ENCODE measurements at places on chromosomes 13 and 19.
A peak's percentile ranks its signal among the peaks of the same experiment; 100 is the strongest.

DNA sequence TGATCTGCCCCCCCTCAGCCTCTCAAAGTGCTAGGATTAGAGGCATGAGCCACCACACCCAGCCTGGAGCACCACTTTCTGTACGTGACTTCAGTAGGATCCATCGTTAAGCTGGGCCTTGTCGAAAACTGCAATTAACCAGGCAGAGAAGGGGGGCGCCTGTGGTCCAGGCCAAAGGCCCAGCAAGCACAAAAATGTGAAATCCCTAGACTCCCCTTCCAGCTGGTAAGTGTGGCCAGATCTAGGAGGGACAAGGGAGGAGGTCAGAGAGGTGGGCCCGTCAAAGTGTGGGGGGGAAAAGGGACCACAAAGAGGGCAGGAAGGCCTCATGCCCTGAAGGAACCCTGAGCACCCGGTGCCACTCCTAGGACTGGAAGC lies 13.8 kb downstream of the DDX39A start:
- peaks cover 15% of the 10 kb centered on the region for H3K36me3 ChIP-seq
- DNase-seq, result no peak
- H3K27me3 ChIP-seq, result no peaks in the 10 kb centered on the region
- peak overlapping the region; percentile 93 for H3K27ac ChIP-seq
- peaks cover 39% of the 10 kb centered on the region for H3K4me1 ChIP-seq
- H3K4me3 ChIP-seq, result peak overlapping the region; percentile 64

GRCh38 chr13:27794368-27794691 lies 2.0 kb downstream of the GSX1 start:
- peaks cover 36% of the 10 kb centered on the region for H3K4me1 ChIP-seq
- DNase-seq, result no peak
- H3K27me3 ChIP-seq, result peaks cover 85% of the 10 kb centered on the region
- H3K4me3 ChIP-seq, result peak overlapping the region; percentile 4

DNA sequence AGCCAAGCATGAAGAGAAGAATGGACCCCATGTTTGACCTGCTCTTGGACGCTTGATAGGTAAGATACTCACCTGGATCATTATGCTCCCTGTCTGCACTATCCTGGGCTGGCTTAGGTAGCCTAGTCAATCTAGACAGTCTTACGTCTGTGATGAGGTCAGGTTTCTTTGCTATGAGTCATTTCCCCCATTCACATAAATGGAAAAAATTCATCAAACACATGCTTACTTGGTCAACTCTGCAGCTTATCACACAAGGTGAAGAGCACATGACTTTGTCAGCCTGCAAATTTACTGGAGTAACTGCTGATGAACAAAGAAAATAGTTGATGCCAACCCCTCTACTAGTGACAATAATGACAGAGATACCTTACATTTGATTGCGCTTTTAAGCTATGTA lies 170.0 kb downstream of the NUFIP1 start:
- peaks cover 35% of the 10 kb centered on the region for H3K27me3 ChIP-seq
- no peak for DNase-seq
- H3K4me1 ChIP-seq, result peaks cover 6% of the 10 kb centered on the region
- H3K36me3 ChIP-seq, result peaks cover 2% of the 10 kb centered on the region
- no peak overlapping the region for H3K4me3 ChIP-seq
- no peak overlapping the region for H3K27ac ChIP-seq

GRCh38 chr13:71368336-71368735 lies 498.7 kb downstream of the DACH1 start:
- no peak for DNase-seq
- no peak overlapping the region for H3K27ac ChIP-seq
- H3K36me3 ChIP-seq, result no peaks in the 10 kb centered on the region
- no peaks in the 10 kb centered on the region for H3K4me1 ChIP-seq

GRCh38 chr13:110576736-110577476 lies 15.4 kb upstream of the RAB20 start:
- H3K27me3 ChIP-seq, result peaks cover 68% of the 10 kb centered on the region
- no peaks in the 10 kb centered on the region for H3K36me3 ChIP-seq
- H3K27ac ChIP-seq, result no peak overlapping the region
- no peak for DNase-seq
- no peak overlapping the region for H3K4me3 ChIP-seq
- peaks cover 10% of the 10 kb centered on the region for H3K4me1 ChIP-seq

DNA sequence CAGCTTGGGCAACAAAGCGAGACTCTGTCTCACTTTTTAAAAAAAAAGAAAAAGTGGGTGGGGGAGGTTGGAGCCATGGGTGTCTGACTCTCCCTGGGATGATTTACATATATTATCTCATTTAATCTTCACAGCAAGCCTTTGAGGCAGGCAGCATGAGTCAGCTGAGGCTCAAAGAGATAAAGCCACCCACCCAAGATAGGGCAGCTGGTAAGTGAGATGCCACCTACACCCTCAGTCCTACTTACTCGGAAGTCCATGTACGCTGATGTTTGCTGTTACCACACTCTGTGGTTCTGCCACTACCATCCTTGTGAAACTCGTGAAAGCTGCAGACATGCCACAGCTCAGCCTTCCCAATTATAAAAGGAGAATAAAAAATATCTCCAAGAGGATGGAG lies 142.0 kb upstream of the TSHZ3 start:
- no peaks in the 10 kb centered on the region for H3K36me3 ChIP-seq
- no peak overlapping the region for H3K4me3 ChIP-seq
- no peak for DNase-seq
- H3K27me3 ChIP-seq, result peaks cover 5% of the 10 kb centered on the region
- H3K27ac ChIP-seq, result no peak overlapping the region

Data from T-helper 17 cell (primary cell).